ENCODE measurements at places on chromosomes 11 and 22.

DNA sequence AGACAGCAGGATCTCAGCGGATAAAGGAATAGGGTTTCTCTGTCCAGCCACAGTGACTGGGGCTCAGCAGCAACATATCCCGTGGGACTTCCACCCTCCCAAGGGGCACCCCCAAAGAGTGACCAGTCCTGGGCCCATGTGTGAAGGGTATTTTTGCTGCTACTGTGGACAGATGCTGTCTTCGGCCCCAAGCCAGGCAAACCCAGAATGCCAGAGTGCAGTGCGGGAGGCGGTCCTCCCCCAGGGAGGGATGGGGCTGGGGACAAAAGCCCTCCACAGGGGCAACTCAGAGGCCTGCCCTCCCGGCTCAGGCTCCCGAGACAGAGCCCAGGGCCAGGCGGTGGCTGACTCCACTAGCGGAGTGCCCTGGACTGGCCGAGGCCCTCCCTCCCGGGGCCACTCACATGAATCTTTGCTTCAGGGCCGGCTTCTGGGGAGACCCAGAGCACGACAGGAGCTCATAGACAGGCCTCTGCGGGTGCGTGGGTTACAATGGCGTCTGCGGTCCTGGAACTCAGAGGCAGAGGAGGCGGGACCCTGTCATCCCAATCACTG, 34.7 kb upstream of the WNT7B start:
- DNase-seq = no peak

DNA sequence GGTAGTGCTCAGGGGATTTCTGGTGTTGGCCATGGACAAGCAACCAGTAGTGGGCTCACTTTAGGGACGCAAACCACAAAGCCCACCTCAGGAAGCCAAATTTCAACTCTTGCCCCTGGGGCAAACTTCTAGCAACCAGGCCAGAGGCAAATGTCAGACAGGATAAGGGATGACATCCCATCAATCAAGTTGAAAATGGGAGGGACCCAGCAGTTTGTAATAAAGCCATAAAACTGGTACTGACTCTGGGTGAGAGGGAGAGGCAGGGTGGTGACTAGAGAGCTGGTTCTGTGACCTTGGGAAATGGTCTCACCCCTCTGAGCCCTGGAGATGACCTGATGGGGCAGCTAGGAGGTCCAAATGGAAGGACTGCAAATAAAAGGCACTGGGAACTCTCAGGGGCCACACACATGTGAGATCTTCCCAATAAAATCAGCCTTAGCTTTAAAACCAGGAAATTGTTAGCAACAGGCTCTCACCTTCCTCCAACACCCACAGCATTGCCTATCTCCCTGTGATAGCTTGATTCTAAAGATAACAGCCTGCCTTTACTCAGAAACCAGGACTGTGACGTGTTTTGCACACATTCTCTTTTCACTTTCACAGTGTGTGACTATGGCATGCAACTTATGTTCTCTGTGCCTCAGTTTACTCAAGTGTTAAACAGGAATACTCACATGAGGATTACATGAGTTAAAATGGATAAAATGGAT, 6.4 kb upstream of the TBC1D10A start:
- DNase-seq = no peak

DNA sequence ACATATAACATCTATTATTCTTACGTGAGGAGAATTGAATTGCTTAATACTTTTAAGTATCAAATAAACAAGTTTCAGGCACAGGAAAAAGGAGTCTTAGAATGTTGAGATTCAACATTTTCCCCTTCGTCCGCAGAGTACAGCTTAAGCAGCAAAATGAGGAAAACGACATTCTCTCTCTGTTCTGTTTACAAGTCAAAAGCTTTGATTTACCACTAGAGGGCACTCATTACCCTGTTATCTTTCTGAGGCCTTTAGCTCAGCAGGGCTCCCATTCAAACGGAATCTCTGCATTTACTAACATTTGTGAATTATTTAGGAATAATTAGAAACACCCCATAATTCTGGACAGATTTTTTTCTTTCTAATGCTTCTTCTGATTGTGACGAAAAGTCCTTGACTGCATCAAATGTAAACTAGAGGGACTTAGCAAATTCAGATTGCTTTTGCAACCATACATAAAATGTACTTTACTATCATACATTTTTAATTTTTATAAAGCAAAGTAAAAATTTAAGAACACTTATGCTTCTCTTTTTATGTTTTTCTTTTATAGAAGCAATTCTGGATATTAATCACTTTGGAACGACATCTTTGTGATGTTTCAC, 75.0 kb downstream of the JRKL start:
- DNase-seq = no peak

GRCh38 chr11:2531277-2531986, 86.6 kb downstream of the KCNQ1 start:
- DNase-seq = no peak

- no peak for DNase-seq
These were observed 965 bp downstream of the OR9Q1 start for GRCh38 chr11:58024601-58025091.

GRCh38 chr11:66889960-66890359, 33.1 kb downstream of the LRFN4 start:
- no peak for DNase-seq

DNA sequence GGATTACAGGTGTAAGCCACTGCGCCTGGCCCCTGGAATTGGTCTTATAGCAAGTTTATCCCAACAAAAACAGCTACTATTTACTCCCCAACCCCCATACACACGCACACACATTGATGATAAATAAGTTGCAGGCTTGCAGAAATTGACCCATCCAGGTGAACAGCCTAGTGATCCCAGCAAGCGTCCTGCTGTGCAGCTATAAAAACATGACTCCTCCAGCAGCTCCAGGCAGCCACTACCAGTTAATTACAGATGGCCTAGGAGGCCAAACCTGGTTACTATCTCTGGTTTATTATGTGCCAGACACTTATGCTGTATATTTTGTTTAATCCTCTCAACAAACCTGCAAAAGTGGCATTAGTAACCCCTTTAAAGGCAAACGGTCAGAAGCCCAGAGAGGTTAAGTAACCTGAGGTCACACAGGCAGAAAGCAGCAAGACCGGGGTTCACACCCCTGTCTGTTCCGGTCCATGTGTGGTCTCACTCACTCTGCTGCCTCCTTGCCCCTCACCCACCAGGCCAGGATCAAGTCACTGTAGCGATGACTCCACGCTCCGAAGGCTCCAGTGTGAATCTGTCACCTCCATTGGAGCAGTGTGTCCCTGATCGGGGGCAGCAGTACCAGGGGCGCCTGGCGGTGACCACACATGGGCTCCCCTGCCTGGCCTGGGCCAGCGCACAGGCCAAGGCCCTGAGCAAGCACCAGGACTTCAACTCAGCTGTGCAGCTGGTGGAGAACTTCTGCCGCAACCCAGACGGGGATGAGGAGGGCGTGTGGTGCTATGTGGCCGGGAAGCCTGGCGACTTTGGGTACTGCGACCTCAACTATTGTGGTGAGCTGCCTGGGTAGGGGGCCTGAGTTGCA, 6.6 kb downstream of the F2 start:
- DNase-seq = no peak

GRCh38 chr22:35552196-35552842, 11.7 kb downstream of the RASD2 start:
- peak; percentile 72 for DNase-seq

GRCh38 chr11:65558930-65559509, 861 bp upstream of the LTBP3 start:
- DNase-seq = no peak

GRCh38 chr22:35615156-35615555, 2.0 kb downstream of the MB start:
- DNase-seq = no peak

DNA sequence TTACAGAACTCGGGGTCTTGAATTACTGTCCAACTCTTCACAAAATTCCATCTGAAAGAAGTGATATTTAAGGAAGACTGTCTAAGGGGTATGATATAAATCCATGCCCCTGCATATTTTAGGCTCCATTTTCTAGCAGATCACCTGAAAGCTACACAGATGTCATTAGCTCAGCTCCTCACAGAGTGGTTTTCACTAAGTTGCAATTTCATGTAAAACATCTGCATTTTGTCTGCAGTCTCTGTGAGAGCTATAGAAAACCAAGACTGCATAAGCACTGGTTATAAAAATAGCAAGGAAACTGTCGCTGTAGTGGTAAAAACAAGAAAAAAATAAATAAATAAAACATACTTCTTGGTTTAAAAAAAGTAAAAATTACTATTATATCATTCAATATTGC, 103.4 kb downstream of the RPL27A start:
- no peak for DNase-seq

DNA sequence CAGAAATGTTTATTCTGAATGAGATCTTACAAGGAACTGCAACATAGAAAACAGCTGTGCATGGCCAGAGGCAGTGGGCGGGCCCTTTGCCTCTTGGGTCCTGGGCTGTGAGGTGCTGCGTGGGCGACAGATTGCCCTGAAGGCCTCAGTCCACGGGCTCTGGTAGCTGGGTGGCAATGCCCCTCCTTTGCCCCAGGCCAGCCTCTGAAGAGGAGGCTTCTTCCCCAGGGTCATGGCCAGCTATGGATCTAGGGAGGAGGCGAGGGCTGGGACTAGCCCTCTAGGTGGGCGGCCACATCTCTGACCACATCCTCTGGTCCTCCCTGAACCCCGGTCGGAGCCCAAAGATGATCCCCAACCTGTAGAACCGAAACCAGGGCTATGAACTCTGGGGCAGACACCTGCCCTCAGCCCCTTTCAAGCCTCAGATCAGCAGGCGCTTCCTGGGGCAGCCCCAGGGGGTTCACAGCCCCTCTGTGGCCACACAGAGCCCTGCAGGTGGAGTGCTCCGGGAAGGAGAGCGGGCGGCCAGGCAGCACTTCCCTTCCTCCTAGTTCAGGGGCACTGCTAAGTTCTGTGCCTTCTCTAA, 6.6 kb upstream of the CDC42BPG start:
- DNase-seq = no peak
